ENCODE measurements at places on chromosomes 5 and 9.
A peak's percentile ranks its signal among the peaks of the same experiment; 100 is the strongest.

DNA sequence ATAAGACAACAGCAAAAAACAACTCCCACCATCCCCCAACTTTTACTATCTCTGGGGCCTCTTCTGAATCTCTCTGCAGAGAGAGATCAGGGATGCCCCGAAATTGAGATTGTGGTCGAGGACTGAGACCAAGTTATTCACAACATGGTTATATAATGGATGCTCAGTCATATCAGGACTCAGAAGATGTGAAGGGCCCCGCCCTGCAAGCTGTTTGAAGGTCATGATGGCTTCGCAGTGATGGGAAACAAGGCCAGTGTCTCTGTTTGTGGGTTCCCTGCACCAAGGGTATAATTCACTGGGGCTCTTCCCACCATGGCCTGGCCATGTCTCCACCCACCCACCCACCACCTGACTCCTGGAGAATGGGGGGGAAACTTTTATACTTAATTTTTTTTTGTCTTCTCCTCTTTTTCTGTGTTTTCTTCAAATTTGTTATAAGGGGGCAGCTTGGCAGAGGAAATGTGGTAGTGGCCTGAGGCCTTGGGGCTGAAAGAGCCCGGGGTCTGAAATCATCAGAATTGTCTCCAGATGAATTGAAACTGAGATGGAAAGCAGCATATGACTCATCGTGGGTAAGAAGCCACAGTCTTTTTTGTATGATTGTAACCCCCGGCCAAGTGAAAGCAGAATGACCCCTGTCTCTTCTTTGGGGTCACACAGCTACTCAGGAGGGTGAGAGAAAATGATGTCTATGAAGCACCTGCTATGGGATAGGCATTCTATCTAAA, 15.0 kb upstream of the TEX48 start:
- DNase-seq: no peak

- no peak for DNase-seq
Measured at GRCh38 chr9:124500796-124501611, 6.2 kb downstream of the NR5A1 start.

DNA sequence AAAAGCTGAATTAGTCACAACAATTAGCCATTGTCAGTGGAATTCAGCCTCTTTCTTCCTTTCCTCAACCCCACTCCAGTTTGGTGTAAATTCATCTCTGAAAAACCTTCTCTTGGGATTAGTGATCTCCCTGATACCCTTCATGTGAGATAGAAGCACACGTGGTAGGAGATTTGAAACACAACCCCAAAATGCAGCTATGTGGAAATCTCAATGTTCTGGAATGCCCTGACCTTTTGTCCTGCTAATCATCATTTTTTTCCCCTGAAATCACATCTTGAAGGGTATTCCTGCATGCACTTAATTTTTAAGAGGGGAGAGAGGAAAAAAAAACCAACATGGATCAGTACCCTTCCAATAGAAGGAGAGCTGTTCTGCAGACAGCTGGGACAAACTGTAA, 612.6 kb downstream of the EBF1 start:
- no peak for DNase-seq

- DNase-seq: no peak
Measured at GRCh38 chr5:42654645-42655044, 102.0 kb upstream of the CCDC152 start.

DNA sequence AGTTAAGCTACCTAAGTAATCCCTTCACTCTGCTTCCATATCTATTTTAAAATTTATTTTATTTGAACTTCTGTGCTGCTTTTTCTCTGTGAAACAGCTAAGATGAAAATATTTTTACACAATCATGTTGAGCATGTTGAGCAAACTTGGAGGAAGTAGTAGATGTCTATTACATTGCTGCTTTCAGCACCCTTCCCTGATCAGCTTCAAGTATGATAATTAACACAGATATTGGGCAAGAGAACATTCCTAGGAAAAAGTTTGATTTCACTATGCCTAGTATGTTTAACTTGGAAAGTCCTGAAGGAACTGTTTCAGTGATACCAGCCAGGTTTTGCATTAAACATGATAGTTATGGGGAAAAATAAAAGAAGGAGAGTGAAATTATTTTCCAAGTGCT, 283.6 kb downstream of the ELAVL2 start:
- no peak for DNase-seq

DNA sequence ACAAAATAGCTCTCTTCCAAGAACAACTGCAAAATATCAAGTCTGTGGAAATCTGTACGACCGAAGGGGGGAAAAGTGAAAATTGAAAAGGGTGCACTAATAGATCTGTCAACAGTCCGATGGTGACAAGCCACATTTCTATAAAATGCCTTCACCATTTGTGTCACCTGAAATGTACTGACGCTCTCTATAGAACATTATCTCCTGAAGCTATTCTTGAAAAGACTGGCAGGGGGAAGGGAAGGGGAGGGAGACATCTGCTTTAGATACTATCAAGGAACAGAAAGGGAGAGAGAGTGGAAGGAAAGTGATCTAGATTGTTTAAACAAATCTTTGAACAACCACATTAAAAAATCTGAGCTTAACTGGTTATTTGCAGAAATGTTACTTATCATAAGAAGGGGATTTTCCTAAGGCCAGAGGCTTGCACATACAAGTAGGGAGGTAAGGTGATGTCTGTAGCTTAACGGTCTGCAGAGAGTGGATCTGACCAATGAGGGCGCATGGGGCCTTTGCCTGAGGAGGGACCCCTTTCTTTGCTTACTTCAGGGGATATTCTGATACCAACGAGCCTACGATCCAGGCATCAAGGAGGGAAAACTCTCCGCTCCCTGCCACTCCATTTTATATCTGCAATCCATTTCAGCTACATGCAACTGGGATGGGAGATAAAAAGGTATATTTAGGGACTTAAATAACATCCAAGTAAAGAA, 92.1 kb downstream of the CRB2 start:
- no peak for DNase-seq

- no peak for DNase-seq
Measured at GRCh38 chr9:35308316-35308715, 146.5 kb downstream of the UNC13B start.

GRCh38 chr5:10653043-10653442, 89.2 kb downstream of the ANKRD33B start:
- no peak for DNase-seq

GRCh38 chr5:52759331-52759730, 28.4 kb upstream of the ITGA1 start:
- DNase-seq: no peak

DNA sequence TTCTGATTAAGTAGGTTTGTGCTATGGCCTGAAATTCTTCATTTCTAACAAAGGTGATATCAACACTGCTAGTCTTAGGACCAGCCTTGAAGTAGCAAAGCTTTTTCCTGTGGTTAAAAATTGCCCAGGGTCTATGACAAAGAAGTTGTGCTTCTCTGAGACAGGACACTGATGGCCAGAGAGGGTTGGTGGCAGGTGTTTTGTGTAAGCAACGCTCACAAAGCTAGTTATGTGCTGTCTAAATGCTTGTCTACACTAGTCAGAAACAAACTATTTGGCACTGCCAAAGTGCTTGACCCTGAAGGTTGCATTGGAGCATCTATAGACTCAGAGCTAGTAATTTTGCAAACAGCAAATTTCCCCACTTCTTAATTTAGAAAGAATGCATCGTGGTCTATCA, 44.1 kb upstream of the SELENOP start:
- DNase-seq: no peak

- no peak for DNase-seq
Measured at GRCh38 chr9:80937645-80938044, 751.7 kb downstream of the TLE1 start.

DNA sequence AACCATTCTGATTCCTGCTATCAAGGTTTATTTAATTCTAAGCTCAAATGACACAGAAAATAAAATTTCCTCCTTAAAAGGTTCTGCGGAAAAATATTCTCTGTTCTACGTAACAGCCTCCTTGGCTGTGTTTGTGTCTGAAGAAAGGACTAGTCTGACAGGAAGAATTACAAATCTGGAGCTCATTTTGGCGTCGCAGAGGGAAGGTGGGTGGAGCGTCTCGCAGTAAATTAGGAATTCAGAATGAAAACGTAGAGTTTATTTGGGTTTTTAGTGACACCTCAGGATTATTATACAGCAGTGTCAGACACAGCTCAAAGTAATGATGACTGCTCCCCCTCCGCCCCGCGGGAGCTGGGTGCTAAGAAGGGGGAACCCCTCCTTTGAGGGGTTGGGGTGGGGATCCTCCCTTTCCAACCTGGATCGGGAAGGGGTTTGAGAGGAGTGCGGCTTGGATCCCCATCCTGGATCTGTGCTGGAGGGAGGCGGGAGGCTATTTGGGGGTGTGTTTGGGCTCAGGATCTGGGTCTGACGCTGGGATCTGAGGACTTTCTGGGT, 933 bp upstream of the TGFBR1 start:
- DNase-seq: peak; percentile 24

GRCh38 chr9:130072515-130073235, 19.0 kb downstream of the GPR107 start:
- peak; percentile 21 for DNase-seq

GRCh38 chr5:110945874-110946436, 125.6 kb upstream of the TSLP start:
- DNase-seq: no peak

DNA sequence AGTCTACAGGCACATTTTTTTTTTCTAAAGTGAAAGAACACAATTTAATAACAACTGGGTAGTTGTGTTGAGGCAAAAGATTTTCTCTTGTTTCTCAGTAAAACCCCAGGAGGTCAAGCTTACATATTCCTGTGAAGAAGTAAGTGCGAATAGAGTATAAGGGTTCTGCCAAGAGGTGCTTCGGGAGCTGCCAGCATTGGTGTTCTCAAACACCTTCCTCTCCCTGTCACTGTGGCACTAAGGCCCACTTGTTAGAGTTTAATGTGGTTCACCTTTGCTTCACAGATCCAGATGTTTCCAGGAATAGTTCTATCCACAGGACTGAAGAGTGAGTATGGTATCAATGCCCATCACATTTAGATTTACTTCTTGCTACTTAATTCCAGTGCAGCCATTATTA, 91.7 kb upstream of the C6 start:
- no peak for DNase-seq

- no peak for DNase-seq
Measured at GRCh38 chr9:78899006-78899405, 602.1 kb downstream of the PSAT1 start.

GRCh38 chr5:82031220-82032119, 59.6 kb downstream of the ATG10 start:
- no peak for DNase-seq

- DNase-seq: no peak
Measured at GRCh38 chr5:105640328-105640727, 2030.4 kb downstream of the EFNA5 start.

DNA sequence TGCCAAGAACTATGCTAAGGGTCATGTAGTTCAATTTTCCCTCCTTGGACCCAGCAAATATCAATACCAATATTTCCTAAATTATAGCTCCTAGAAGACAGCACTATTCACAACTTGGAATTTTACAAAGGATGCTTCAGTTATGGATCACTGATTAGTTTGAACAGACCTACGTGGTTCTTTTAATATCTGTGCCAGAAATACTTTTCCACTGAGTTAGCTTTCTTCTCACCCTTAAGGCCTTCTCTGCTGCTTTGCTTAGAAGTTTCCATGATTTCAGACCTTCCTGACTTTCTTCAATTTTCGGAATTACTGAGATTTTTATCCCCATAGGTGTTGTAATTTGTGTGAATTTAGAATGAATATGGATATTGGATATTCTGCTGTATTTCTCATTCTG, 380.4 kb downstream of the PSAT1 start:
- peak; percentile 54 for DNase-seq

DNA sequence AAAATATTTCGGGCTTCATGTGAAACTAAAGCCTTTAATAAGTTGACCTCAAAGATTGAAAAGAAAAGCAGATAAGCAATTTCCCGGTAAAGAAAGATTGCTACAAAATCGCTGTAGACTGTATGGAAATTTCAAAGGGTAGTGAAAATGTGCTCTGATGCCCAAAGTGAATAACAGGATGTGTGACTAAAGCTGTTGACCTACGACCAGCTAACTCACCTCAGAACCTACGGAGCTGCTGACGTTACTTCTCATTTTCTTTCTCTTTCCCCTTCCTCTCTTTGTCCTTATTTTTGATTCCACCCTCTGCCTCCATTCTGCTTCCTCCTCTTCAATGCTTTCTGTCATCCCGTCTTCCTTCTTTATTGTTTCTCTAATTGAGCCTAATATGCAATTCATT, 103.2 kb downstream of the PDE4D start:
- DNase-seq: no peak

- DNase-seq: no peak
Measured at GRCh38 chr9:23526806-23527205, 299.2 kb downstream of the ELAVL2 start.

GRCh38 chr9:83699615-83700014, 8.1 kb downstream of the UBQLN1 start:
- DNase-seq: no peak

- DNase-seq: peak; percentile 38
Measured at GRCh38 chr5:92309336-92309991, 926.3 kb upstream of the ARRDC3 start.

DNA sequence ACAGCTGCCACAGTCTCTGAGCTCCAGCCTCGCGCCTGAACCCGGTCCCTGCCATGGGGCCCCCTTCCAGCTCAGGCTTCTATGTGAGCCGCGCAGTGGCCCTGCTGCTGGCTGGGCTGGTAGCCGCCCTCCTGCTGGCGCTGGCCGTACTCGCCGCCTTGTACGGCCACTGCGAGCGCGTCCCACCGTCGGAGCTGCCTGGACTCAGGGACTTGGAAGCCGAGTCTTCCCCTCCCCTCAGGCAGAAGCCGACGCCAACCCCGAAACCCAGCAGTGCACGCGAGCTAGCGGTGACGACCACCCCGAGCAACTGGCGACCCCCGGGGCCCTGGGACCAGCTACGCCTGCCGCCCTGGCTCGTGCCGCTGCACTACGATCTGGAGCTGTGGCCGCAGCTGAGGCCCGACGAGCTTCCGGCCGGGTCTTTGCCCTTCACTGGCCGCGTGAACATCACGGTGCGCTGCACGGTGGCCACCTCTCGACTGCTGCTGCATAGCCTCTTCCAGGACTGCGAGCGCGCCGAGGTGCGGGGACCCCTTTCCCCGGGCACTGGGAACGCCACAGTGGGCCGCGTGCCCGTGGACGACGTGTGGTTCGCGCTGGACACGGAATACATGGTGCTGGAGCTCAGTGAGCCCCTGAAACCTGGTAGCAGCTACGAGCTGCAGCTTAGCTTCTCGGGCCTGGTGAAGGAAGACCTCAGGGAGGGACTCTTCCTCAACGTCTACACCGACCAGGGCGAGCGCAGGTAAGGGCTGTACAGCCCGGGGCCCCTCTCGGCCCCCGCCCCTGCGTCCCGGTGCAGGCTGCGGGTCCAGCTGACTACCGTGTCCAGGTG, 509 bp downstream of the LVRN start:
- DNase-seq: no peak

- no peak for DNase-seq
Measured at GRCh38 chr5:38579105-38579504, 22.7 kb upstream of the LIFR start.

Measured in HFFc6 (cell line).